ENCODE measurements at places on chromosomes 13 and 19. TPM values are rescaled to one million over a fixed set of nuclear protein-coding genes. Genes with fewer than 3 reads are reported as not detected.

Gene TTC9B
- 0.61 TPM for total RNA-seq

Gene ZNF534
- not detected for total RNA-seq

Gene CYP2S1
- total RNA-seq, result 19.9 TPM

Gene CEACAM7
- 0.03 TPM for total RNA-seq

Gene ZNF418
- 1.1 TPM for total RNA-seq

Gene KIR2DL3
- total RNA-seq, result not detected

Gene SOX1
- total RNA-seq, result not detected

Data from A549 treated with Hydrocortisone at 1 μM for 4 hours (cell line).